A549 treated with CpdA at 1 μM for 4 hours (cell line): ENCODE measurements at places on chromosomes 12 and 14. TPM values are rescaled to one million over a fixed set of nuclear protein-coding genes. Genes with fewer than 3 reads are reported as not detected.

The AKAP5 gene
- total RNA-seq: 0.25 to 0.44 TPM (median 0.35 TPM) in 5 replicates

The RIN3 gene
- 20.0 to 28.3 TPM (median 25.7 TPM) in 5 replicates for total RNA-seq

The ZC2HC1C gene
- 2.2 to 3.1 TPM (median 2.8 TPM) in 5 replicates for total RNA-seq

The ANO2 gene
- not detected in 5 replicates for total RNA-seq

The CCDC175 gene
- not detected in 5 replicates for total RNA-seq

The TOMM20L gene
- not detected in 5 replicates for total RNA-seq

The FAM90A1 gene
- total RNA-seq: 0.06 to 0.14 TPM (median 0.09 TPM) in 4 of 5 replicates, not detected in the other

The KLRF1 gene
- not detected in 5 replicates for total RNA-seq

The DPF3 gene
- 0.10 to 0.61 TPM (median 0.27 TPM) in 5 replicates for total RNA-seq

The PA2G4 gene
- total RNA-seq: 303 to 383 TPM (median 320 TPM) in 5 replicates

The ADAMTS20 gene
- total RNA-seq: not detected in 5 replicates

The ACVRL1 gene
- 0.03 to 0.09 TPM (median 0.08 TPM) in 4 of 5 replicates, not detected in the other for total RNA-seq

The SYT10 gene
- total RNA-seq: not detected in 5 replicates

The KRT82 gene
- total RNA-seq: not detected in 5 replicates
